Transverse colon (tissue), 4 donors: ENCODE measurements at places on chromosomes 7 and 10. TPM values are rescaled to one million over a fixed set of nuclear protein-coding genes. Genes with fewer than 3 reads are reported as not detected.

DNA sequence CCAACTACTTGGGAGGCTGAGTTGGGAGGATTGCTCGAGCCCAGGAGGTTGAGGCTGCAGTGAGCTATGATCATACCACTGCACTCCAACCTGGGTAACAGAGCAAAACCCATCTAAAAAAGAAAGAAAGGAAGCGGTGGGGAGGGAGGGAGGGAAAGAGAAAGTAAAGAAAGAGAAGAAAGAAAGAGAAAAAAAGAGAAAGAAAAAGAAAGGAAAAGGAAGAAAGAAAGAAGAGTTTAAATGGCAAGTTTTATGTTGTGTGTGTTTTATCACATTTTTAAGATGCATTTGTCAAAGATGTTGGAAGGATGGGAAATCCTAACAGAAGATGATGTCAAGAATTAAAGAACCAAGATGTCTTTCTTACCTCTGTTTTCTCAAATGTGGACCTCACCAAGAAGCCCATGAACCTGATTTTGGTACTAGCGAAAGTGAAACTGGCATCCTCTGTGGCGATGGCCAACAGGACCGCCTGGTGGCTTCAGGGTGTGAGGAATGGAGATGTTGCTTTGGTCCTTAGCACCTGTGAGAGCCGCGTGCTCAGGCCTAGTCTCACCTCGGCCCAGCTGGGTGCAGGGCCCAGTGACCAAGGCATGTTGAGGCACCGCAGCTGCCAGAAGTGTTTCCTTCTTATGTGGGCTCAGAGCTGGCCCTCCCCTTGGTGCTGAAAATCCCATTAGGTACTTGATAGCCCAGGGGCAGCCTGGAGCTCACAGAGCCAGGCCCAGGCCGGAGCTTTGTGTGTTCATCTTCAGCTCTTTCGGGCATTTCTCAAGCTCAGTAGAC, 9.8 kb downstream of the UCMA start:
- no peaks in the 10 kb centered on the region for H3K36me3 ChIP-seq
- H3K27me3 ChIP-seq: no peaks in the 10 kb centered on the region
- H3K27ac ChIP-seq: no peak overlapping the region
- no peak overlapping the region for H3K4me3 ChIP-seq
- H3K4me1 ChIP-seq: no peaks in the 10 kb centered on the region

DNA sequence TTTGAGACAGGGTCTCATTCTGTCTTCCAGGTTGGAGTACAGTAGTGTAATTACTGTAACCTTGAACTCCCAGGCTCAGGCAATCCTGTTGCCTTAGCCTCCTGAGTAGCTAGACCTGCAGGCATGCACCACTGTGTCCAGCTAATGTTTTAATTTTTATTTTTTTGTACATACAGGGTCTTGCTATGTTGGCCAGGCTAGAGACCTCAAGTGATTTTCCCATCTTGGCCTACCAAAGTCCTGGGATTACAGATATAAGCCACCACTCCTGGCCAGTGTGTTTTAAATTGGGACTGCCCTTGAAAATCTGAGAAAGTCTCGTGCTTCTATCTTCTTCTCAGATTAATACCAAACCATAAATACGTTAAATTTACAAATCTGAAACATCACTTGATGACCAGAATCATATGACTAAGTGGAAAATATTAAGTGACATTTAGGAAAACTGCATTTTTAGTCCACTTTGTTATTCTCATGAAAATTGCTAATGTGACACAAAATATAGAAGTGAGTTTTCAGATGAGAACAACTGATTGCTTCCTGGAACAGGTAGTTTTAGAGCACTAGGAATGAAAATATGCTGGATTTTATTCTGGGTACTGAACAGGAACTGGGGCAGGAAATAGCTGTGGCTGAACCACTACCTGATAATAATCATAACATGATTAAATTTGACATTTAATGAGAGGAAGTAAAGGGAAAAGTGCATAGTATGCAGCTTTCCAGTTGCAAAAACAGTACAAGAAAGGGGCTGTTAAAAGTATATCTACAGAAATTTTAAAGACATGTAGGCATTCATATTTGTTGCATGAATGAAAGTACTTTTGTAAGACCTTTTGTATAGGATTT, 4.2 kb downstream of the PHTF2 start:
- H3K4me3 ChIP-seq: no peak overlapping the region
- H3K4me1 ChIP-seq: no peaks in the 10 kb centered on the region
- H3K36me3 ChIP-seq: no peaks in the 10 kb centered on the region

DNA sequence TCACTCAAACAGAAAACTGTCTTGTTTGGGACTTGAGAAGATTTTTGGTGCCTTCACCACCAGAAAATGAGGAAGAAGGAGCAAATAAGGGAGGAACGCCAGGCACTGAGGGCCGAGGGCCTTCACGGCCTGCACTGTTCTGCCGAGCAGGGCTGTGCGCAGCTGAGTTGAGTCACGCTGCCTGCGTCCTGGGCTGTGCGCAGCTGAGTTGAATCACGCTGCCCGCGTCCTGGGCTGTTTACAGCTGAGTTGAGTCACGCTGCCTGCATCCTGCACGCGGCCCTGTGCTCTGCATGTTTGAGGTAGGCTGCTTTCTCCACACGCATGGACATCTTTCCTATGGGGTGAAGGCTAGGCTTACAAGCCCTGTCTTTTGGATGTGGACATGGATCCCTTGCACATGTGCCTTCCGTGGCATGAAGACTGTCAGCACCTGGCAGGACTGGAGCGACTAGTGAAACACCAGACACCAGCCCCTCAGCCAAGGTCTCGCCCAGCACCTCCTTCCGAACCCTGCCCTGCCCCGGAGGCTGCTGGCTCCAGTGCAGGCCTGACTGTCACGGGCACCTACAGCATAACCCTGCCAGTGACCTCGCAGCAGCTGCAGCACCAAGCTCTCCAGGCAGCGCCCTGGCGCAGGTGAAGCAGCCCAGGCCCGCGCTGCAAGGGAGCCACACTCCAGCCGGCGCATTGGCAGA, 96.7 kb downstream of the HTR5A start:
- H3K4me1 ChIP-seq: no peaks in the 10 kb centered on the region
- peak; percentile 34 for DNase-seq
- no peaks in the 10 kb centered on the region for H3K27me3 ChIP-seq
- H3K36me3 ChIP-seq: no peaks in the 10 kb centered on the region
- H3K4me3 ChIP-seq: no peak overlapping the region

DNA sequence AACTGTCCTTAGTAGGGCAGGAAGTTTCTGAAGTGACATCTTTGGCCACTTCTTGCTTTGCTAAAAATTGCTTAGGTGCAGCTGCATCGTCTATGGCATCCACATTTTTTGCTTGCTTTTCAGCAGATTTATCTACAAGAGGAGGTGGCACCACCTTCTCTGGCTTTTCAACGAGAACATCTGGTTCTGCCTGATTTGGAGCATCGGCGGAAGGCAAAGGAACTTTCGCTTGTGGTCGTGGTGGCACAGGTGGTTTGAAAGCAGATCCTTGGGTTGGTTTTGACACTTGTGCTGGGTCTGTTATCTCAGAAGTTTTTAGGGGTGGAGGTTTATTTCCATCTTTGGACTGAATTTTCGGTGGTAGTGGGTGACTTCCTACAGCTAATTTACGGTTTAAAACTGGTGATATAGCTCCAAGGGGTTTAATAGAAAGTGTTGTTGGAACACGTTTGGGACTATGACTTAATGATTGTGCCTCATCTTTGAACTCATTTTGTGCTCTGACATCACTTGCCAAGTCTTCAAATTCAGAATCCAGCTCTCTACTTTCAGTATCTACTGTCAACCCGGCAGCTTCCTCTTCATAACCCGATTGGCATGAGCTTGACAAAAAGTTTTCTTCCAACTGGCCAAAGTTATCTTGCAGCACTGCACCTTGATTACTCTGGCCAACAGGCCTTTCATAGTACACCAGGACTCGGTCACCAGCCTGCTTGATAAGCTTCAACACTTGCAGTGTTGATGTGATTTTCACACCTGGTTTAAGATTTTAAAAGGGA, 44.0 kb downstream of the SLC18A2 start:
- no peaks in the 10 kb centered on the region for H3K36me3 ChIP-seq
- no peak overlapping the region for H3K4me3 ChIP-seq
- H3K27ac ChIP-seq: no peak overlapping the region
- no peaks in the 10 kb centered on the region for H3K27me3 ChIP-seq

DNA sequence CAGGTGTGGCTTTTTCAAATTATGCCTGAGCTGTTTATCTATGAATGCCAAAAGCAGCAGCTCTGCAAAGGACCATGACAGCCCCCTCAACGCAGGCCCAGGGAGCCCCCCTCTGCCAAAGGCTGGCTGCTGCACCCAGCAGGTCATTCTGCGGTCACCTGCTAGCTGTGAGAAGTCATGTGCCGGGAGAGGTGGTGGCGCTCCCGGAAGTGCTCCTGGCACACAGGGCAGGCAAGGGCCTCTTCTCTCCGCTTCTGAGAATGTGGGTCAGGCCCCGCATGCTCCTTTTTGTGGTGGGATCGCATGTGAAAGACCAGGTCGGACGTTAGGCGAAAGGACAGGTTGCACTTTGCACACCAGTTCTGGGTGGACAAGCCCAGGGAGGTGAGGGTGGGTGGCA, 16.4 kb downstream of the ZNF488 start:
- DNase-seq: no peak
- H3K36me3 ChIP-seq: no peaks in the 10 kb centered on the region
- H3K27me3 ChIP-seq: no peaks in the 10 kb centered on the region
- H3K4me3 ChIP-seq: no peak overlapping the region
- H3K27ac ChIP-seq: no peak overlapping the region

GRCh38 chr7:87216701-87217508, 2.6 kb downstream of the TMEM243 start:
- H3K36me3 ChIP-seq: no peaks in the 10 kb centered on the region
- peak overlapping the region; percentile 91 for H3K27ac ChIP-seq
- no peak overlapping the region for H3K4me3 ChIP-seq
- peaks cover 20% of the 10 kb centered on the region for H3K4me1 ChIP-seq

- no peak overlapping the region for H3K4me3 ChIP-seq
- H3K36me3 ChIP-seq: no peaks in the 10 kb centered on the region
- H3K27me3 ChIP-seq: no peaks in the 10 kb centered on the region
- DNase-seq: no peak
Observed at GRCh38 chr10:25036381-25036780, 20.0 kb downstream of the THNSL1 start.

GRCh38 chr7:100167912-100168323, 499 bp downstream of the GAL3ST4 start:
- H3K27me3 ChIP-seq: peaks cover 16% of the 10 kb centered on the region
- peaks cover 35% of the 10 kb centered on the region for H3K4me1 ChIP-seq
- H3K27ac ChIP-seq: peak overlapping the region; percentile 85
- H3K4me3 ChIP-seq: peak overlapping the region; percentile 51
- H3K36me3 ChIP-seq: no peaks in the 10 kb centered on the region
- DNase-seq: peak; percentile 40

The MMRN2 gene
- total RNA-seq: 25.3 TPM

The ITPRID1 gene
- 6.3 TPM for total RNA-seq
